A375 (cell line): ENCODE measurements at places on chromosomes 5 and 9. TPM values are rescaled to one million over a fixed set of nuclear protein-coding genes. Genes with fewer than 3 reads are reported as not detected.

LRRC26 gene
- not detected in 2 replicates for total RNA-seq

FAM163B gene
- total RNA-seq, result not detected in 2 replicates

TMEM215 gene
- total RNA-seq, result not detected in 2 replicates

NR5A1 gene
- total RNA-seq, result 0.08 TPM in 1 of 2 replicates, not detected in the other

TXNDC8 gene
- total RNA-seq, result not detected in 2 replicates

GPR21 gene
- total RNA-seq, result 0.08 TPM in 1 of 2 replicates, not detected in the other

CYFIP2 gene
- 8.4 and 14.2 TPM in 2 replicates for total RNA-seq

SCGB3A1 gene
- total RNA-seq, result not detected in 2 replicates

HMCN2 gene
- total RNA-seq, result 0.23 and 0.29 TPM in 2 replicates

BAAT gene
- 0.05 and 0.08 TPM in 2 replicates for total RNA-seq

MYOT gene
- total RNA-seq, result not detected in 2 replicates

SLC25A2 gene
- 0.19 TPM in 1 of 2 replicates, not detected in the other for total RNA-seq

DBH gene
- not detected in 2 replicates for total RNA-seq

SPATA31A3 gene
- total RNA-seq, result 0.05 TPM in 1 of 2 replicates, not detected in the other

GABRP gene
- total RNA-seq, result not detected in 2 replicates

PCDHGC4 gene
- total RNA-seq, result 1.3 and 1.8 TPM in 2 replicates

ARID3C gene
- total RNA-seq, result 0.11 TPM in 1 of 2 replicates, not detected in the other

SLC36A3 gene
- not detected in 2 replicates for total RNA-seq

TRAF2 gene
- total RNA-seq, result 17.4 and 23.1 TPM in 2 replicates

PRELID2 gene
- total RNA-seq, result 13.3 and 15.2 TPM in 2 replicates

EFCAB9 gene
- total RNA-seq, result 0.72 TPM in 1 of 2 replicates, not detected in the other

MGAT1 gene
- total RNA-seq, result 53.9 and 67.3 TPM in 2 replicates

HDHD3 gene
- 7.3 and 9.9 TPM in 2 replicates for total RNA-seq

BARHL1 gene
- not detected in 2 replicates for total RNA-seq

GABRA6 gene
- total RNA-seq, result 0.05 TPM in 1 of 2 replicates, not detected in the other

STKLD1 gene
- 0.41 TPM in 1 of 2 replicates, not detected in the other for total RNA-seq

SLC6A3 gene
- total RNA-seq, result not detected in 2 replicates

PITX1 gene
- 1.2 and 2.1 TPM in 2 replicates for total RNA-seq

DOCK8 gene
- total RNA-seq, result 1.5 and 1.9 TPM in 2 replicates

CDO1 gene
- 0.98 and 3.0 TPM in 2 replicates for total RNA-seq

MRPL41 gene
- total RNA-seq, result 132 and 161 TPM in 2 replicates

INSL6 gene
- not detected in 2 replicates for total RNA-seq

CD72 gene
- total RNA-seq, result 1.3 TPM in 1 of 2 replicates, not detected in the other

CMYA5 gene
- total RNA-seq, result 0.21 and 0.30 TPM in 2 replicates

PCDHGB6 gene
- total RNA-seq, result 0.80 and 1.2 TPM in 2 replicates

NR6A1 gene
- total RNA-seq, result 1.6 and 2.9 TPM in 2 replicates

KIAA0825 gene
- total RNA-seq, result 0.45 TPM in 2 replicates

TAF9 gene
- total RNA-seq, result 111 and 141 TPM in 2 replicates

RXFP3 gene
- 0.05 TPM in 1 of 2 replicates, not detected in the other for total RNA-seq

SH3TC2 gene
- 37.6 and 39.3 TPM in 2 replicates for total RNA-seq

PCDHA9 gene
- total RNA-seq, result 1.8 and 2.2 TPM in 2 replicates

PCDH12 gene
- 0.15 and 0.21 TPM in 2 replicates for total RNA-seq

SPINK6 gene
- not detected in 2 replicates for total RNA-seq

WDR36 gene
- 41.1 and 41.5 TPM in 2 replicates for total RNA-seq

EIF4EBP3 gene
- 1.2 and 1.5 TPM in 2 replicates for total RNA-seq

PCDHGA12 gene
- total RNA-seq, result 0.80 and 1.2 TPM in 2 replicates

PAIP1 gene
- total RNA-seq, result 83.7 and 90.4 TPM in 2 replicates
